Bladder microvascular endothelial cell (primary cell): ENCODE measurements at places on chromosomes 12 and 14. TPM values are rescaled to one million over a fixed set of nuclear protein-coding genes. Genes with fewer than 3 reads are reported as not detected.

Gene HHIPL1
- 1.9 and 3.7 TPM in 2 replicates for total RNA-seq

Gene C14orf132
- 3.2 and 4.5 TPM in 2 replicates for total RNA-seq

Gene P2RX2
- not detected in 2 replicates for total RNA-seq

Gene STAC3
- 0.16 TPM in 1 of 2 replicates, not detected in the other for total RNA-seq

Gene KRT81
- total RNA-seq = not detected in 2 replicates

Gene FIGNL2
- 0.16 and 0.31 TPM in 2 replicates for total RNA-seq

Gene USP44
- total RNA-seq = 0.81 and 4.6 TPM in 2 replicates

Gene CLEC1A
- total RNA-seq = 22.3 and 28.0 TPM in 2 replicates

Gene EGLN3
- 1.1 and 1.4 TPM in 2 replicates for total RNA-seq

Gene HOXC11
- not detected in 2 replicates for total RNA-seq

Gene RCOR1
- total RNA-seq = 10.2 and 21.8 TPM in 2 replicates

Gene APOF
- total RNA-seq = not detected in 2 replicates

Gene KRT5
- total RNA-seq = 0.31 and 0.65 TPM in 2 replicates

Gene PPFIA2
- total RNA-seq = not detected in 2 replicates

Gene SPPL3
- total RNA-seq = 3.2 and 11.7 TPM in 2 replicates

Gene HCAR3
- not detected in 2 replicates for total RNA-seq
